Lung (tissue), 17 donors: ENCODE measurements at places on chromosomes 1 and 21. TPM values are rescaled to one million over a fixed set of nuclear protein-coding genes. Genes with fewer than 3 reads are reported as not detected.

Gene ANKRD65
- total RNA-seq: 54.2 TPM

Gene PLCH2
- 7.9 TPM for total RNA-seq

Gene RPTN
- not detected for total RNA-seq

Gene PRR9
- total RNA-seq: not detected

Gene UBL4B
- not detected for total RNA-seq

Gene HOOK1
- total RNA-seq: 35.5 TPM

Gene HTR1D
- total RNA-seq: not detected

GRCh38 chr1:92882819-92883218, 51.0 kb downstream of the RPL5 start:
- DNase-seq: no peak

DNA sequence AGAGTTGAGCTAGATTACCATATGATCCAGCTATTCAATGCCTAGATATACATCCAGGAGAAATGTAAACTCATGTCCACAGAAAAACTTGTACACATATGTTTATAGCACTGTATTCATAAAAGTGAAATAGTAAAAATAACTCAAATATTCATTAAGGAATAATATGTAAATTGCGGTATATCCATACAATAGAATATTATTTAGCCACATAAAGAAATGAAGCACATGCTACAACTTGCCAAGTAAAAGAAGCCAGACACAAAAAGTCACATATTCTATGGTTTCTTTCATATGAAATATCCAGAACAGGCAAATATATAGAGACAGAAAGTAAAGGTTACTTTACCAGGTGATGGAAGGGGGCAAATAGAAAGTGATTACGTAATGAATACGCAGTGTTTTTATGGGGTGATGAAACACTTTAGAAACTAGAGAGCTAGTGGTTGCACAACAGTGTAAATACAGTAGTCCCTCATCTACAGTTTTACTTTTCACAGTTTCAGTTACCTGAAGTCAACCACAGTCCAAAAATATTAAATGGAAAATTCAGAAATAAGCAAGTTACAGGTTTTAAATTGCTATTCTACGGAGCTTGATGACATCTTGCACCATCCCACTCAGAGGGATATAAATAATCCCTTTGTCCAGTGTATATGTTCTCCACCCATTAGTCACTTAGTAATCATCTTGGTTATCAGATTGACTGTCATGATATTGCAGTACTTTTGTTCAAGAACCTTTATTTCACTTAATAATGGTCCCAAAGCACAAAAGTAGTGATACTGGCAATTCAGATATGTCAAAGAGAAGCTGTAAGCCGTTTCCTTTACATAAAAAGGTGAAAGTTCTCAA, 62.3 kb downstream of the ZNF644 start:
- DNase-seq: no peak

- no peak for DNase-seq
Measured at GRCh38 chr1:119974013-119974412, 77.7 kb upstream of the ADAM30 start.

GRCh38 chr21:24367936-24368335, 1239.3 kb downstream of the MRPL39 start:
- DNase-seq: no peak

- no peak for DNase-seq
Measured at GRCh38 chr1:166933633-166934032, 41.7 kb downstream of the ILDR2 start.

DNA sequence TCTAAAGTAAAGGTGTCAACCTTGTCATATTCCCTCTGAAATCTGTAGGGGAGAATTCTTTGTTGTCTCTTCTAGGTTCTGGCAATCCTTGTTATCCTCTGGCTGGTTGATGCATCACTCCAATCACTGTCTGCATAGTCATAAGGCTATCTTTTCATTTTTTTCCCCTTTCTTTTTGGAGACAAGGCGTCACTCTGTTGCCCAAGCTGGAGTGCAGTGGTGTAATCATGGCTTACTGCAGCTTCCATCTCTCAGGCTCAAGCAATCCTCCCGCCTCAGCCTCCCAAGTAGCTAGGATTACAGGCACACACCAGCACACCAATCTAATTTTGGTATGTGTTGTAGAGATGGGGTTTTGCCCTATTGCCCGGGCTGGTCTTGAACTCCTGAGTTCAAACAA, 12.9 kb downstream of the DPYD start:
- no peak for DNase-seq

- DNase-seq: no peak
Measured at GRCh38 chr1:227774051-227774731, 39.0 kb downstream of the SNAP47 start.

DNA sequence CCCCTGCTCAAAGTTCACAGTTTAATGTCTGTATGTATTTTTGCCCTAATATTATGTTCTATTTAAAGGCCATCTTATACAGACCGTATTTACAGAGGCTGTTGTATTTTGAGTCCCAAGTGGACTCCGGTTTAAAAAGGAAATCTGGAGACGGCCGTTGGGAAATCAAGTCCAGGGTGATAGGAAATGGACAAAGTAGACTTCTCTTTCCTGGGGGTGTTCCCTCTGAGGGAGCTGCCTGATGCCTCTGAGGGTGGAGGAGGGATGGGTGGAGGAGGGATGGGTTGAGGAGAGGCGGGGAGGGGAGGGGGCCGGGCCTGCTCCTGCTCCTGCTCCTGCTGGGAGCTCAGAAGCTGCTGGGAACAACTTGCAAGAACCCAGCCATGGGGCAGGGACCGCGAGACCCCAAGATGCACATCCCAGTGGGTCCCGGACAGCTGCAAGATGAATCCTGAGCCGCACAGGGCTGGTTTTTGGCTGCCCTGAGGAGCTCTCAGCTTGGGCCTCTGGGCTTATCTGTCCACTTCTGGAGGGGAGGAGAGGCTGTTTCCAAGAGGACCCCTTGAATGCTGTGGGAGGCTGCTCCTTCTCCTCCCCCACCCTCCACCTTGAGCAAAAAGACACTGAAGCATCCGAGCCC, 12.0 kb upstream of the ACTL8 start:
- DNase-seq: peak; percentile 48

DNA sequence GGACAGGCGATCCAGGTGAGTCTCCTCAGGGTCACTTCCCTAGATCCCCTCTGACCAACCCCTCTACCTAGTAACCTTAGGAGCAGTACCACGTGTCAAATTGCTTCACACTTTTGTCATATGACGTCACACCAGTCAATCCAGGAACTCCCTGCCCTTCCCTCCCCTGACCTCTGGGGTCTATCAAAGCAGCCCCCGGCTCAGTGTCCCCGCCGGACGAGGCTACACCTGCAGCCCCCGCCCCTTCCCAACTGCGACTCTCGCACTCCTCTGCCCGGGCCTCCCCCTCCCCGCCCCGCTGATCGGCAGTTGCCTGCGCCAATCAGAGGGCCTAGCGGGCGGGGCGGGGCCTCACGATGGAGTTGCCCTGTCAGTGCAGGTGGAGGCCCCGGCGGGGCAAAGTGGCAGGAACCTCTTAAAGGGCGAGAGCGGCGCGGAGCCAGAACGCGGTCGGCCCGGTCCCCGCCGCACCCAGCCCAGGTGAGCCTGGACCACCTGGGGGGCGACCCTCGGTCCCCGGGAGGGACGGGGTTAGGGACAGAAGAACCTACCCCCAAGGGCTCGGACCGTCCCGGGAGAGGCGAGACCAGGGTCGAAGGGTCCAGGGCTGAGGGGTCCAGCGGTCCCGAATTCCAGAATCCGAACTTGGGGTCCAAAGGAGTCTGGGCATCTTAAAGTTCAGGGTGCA, 27.5 kb upstream of the EPB41 start:
- DNase-seq: peak; percentile 76

- no peak for DNase-seq
Measured at GRCh38 chr1:90925928-90926869, 95.6 kb downstream of the ZNF644 start.

DNA sequence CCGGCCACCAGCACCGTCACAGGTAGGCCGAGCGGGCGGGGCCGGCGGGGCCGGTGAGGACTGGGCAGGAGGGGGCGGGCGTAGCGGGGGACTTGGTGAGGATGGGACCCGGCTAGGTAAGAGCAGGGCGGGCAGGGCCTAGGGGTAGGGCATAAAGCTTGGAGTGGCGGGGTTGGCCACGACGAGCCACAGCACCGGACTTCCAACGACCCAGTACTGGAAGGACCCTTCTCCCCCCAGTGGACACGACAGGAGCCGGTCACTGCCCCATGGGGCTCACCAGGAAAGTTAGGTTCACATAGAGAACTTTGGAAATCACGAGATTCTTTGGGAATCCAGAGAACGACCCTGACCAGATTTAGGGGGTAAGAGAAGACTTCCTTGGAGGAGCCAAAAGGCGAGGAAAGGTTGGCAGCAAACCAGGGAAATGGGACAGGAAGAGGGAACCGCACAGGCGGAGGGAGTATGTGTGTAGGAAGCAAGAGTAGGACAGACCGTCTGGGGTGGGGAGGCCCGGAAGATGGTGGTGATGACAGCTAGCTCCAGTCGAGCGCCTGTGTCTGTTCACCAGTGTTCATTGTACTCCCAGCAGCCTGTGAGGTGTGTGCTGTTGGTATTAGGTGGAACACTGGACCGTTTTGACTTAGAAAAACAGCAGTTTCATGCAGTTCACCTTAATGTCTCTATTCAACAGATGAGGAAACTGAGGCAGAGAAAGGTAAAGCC, 20.4 kb downstream of the ZNF362 start:
- DNase-seq: no peak

DNA sequence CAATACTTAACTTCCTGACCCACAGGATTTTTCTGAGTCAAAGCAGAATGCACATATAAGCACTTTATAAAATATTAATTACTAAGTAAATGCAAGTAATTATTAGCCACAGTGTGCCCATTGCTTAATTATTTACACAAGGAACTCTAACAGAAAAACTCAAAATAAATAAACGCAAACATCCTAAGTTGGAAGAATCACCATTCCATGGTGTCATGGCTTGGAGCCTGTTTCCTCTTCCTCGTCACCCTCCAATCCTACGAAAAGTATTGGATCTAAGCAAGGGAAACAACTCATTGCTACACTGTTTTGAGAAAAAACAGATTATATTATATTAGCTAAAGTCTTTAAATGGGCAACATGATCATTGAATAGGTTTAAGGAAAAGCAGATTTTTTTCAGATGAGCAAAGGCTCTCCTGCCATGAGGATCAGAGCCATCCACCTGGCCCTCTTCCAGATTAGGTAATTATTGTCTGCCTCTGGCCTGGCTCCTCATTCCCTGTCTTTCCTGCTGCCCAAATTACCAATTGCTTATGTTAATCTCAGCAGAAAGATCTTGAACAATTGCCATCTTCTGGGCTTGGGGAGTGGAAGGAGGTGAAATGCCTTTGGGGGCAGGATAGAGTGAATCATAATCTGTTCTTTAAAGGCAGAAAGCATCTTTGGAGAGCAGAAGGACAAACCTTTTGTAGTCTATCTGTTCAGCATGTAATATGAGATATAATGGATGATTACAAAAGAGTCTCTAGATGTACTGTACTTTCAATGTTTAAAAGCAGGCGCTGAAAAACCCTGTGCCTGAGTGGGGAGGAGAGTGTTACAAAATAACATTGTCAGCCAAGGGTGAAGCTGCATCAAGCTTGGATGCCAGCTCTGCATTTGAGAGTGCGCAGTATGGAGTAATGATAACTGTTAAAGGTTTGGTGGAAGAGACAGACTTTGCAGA, 121.2 kb downstream of the DUSP10 start:
- peak; percentile 44 for DNase-seq

- DNase-seq: no peak
Measured at GRCh38 chr1:83931658-83932253, 67.2 kb downstream of the TTLL7 start.

- peak; percentile 36 for DNase-seq
Measured at GRCh38 chr1:26887125-26887524, 3.0 kb downstream of the GPN2 start.

DNA sequence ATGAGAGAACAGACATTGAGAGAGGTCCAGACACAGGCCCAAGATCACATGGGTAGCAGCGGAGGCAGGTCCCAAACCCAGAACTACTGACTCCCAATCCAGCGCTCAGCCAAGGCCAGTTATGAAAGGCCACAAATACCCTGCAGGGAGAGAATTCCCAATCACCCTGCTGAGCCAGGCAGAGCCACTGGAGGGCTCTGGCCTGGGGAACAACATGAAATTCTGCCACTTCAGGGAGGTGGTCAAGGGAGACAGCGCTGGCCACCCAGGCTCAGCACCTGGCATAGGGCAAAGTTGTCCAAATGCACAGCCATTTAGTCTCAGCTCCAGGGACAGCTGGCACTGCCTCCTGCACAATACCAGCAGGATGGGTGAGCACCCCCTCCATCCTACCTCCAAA, 27.5 kb downstream of the SLC9A1 start:
- no peak for DNase-seq

- DNase-seq: peak; percentile 60
Measured at GRCh38 chr1:150560011-150560438, 10.8 kb downstream of the ADAMTSL4 start.

GRCh38 chr1:246058466-246058865, 448.6 kb downstream of the SMYD3 start:
- peak; percentile 44 for DNase-seq

- no peak for DNase-seq
Measured at GRCh38 chr1:183636783-183637182, 1.2 kb upstream of the ARPC5 start.

DNA sequence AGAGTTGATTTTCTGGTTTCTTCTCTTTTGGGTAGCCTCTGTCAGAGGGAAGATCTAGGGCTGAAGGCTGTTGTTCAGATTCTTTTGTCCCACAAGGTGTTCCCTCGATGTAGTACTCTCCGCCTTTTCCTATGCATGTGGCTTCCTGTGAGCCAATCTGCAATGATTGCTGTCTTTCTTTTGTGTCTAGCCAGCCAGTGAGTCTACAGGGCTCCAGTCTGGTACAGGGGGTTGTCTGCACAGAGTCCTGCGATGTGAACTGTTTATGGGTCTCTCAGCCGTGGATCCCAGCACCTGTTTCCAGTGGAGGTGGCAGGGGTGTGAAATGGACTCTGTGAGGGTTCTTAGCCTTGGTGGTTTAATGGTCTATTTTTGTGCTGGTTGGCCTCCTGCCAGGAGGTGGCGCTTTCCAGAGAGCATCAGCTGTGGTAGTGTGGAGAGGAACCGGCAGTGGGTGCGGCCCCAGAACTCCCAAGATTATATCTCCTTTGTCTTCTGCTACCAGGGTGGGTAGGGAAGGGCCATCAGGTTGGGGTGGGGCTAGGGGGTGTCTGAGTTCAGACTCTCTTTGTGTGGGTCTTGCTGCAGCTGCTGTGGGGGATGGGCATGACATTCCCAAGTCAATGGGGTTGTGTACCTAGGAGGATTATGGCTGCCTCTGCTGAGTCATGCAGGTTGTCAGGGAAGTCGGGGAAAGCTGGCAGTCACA, 81.3 kb upstream of the C21orf91 start:
- no peak for DNase-seq

GRCh38 chr21:46211376-46211775, 17.2 kb downstream of the LSS start:
- no peak for DNase-seq

GRCh38 chr1:184292101-184292500, 94.7 kb upstream of the C1orf21 start:
- no peak for DNase-seq
